ENCODE measurements at places on chromosomes 11 and 22.

GRCh38 chr22:19890502-19891316 lies 36.0 kb upstream of the GNB1L start:
- DNase-seq = no peak

- DNase-seq = no peak
Measured at GRCh38 chr11:117084992-117085391, 13.2 kb downstream of the SIK3 start.

DNA sequence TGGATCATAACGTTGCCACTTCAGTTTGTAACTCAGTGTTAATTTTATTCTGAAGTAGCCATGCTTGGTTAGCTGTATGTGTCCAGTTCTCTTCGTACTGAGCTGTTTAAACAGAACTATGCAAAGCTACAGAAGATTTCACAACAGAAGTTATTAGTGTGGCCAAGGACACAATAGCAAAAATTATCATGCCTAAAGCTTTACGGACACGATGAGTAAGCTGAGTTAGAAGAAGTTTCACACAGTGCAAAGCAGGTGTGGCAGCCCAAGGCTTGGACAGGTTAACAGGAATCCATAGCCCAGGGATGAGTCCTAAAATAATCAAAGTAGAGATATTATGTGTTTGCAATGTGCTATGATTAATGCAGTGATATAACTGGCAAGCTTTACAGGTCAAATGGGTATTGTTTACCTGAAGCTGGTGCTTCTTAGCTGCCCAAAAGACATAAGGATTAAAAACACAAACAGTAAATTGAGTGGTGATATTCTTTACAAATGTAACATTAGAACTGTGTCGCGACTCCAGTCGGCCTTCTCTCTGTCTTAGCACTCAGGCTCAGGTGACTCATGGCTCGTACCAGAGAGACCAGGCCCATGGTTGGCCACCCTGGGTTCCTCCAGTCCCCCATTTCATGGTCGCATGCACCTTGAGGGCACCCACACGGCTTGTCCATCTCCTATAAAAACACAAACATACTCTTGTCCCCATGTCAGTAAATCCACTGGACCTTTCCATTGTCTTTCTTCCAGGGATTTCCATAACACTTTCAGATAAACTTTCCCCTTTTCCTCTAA lies 35.5 kb upstream of the NCAM1 start:
- no peak for DNase-seq

DNA sequence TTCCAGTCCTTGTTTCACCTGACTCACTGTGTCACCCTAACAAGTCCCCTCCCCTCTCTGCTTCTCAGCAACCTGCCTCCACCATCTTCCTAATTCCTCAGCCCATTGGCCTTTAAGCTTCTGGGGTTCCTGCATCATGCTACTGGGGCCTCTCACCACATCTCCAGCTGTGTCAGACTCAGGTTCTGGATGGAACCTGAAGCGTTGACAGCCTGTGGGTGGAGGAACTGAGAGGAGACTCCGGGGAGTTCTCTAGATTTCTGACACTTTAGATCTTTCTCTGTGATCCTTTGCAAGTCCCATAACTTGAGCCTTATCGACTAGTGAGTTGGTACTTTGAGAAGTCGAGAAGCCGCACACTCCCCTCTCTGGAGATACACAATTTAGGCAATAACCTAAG lies 11.6 kb upstream of the SLC5A1 start:
- no peak for DNase-seq

GRCh38 chr22:29224859-29225410 lies 19.2 kb downstream of the EMID1 start:
- no peak for DNase-seq

DNA sequence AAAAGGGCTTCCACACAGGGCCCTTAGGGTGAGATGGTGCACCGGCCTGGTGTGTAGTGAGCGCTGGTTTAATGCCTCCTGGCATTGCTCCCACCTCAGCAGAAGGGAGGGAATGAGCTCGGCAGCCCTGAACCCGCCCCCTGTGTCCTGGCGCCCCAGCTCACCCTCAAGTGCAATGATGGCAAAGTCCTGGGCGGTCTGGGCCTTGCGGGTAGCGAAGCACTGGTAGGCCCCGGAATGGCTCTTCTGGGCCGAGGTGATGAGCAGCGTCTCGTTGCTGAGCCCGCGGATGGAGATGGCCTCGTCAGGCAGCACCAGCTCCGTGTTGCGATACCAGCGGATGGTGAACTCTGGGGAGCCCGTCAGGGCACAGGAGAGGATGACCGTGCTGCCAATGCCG lies 193.3 kb downstream of the CEP164 start:
- DNase-seq = no peak

- no peak for DNase-seq
Measured at GRCh38 chr11:76415073-76415472, 29.7 kb upstream of the EMSY start.

GRCh38 chr11:120142441-120143100 lies 4.7 kb upstream of the TRIM29 start:
- no peak for DNase-seq

DNA sequence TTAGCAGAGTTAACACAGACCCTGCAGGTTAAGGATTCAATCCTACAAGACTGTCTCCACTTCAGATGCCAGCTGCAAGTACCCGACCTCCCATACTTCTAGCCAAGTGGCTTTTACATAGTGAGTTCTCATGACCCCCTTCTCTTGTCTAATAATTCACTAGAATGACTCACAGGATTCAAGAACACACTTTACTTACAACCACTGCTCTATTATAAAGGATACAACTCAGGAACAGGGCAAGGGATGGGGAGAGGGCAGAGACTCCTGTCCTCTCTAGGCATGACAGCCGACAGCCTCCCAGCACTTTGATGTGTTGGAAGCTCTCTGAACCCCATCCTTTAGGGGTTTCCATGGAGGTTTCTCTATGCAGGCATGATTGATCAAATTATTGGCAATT lies 60.0 kb downstream of the MYO18B start:
- DNase-seq = no peak

DNA sequence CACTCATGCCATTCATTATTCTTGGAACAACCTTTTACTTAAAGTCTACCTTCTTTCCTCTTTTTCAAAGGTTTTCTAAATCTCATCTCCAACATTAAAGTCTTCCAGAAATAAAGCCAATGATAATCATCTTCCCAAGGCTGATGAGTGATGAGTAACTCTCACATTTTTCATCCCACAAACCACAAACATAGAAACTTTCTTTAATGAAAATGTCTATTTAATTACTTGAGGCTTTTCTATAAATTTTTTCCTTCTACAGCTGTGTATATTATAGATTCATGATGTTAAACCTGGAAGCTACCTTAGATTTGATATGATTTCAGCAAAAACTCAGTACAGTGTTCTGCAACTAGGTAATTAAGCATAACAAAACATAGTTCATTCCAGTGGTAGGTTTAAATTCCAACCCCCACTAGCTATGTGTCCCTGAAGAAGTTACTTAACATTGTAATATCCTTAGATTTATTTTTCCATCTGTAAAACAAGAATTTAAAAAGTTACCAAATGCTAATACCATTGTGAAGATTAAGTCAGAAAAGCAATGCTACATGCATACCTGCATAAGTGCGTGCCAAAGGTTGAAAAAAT lies 845.4 kb downstream of the KCNA4 start:
- DNase-seq = no peak

DNA sequence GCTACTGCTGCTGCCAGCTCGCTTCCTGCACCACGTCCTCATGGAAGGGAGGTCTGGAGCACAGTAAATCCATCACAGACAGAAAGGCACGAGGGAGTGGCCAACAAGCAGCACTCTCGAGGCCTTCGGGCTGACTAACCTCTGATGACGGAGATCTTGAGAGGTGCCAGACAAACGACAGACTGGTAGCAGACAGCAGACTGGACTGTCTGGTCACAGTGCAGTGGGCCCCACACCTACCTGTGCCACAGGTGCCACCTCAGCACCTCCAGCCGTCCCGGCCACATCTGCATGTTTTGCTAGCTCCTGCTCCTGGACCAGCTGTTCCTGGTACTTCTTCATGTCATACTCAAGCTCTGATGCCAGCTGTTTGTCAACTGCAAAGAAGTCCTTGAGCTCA lies 64.1 kb downstream of the NCAPD3 start:
- no peak for DNase-seq

DNA sequence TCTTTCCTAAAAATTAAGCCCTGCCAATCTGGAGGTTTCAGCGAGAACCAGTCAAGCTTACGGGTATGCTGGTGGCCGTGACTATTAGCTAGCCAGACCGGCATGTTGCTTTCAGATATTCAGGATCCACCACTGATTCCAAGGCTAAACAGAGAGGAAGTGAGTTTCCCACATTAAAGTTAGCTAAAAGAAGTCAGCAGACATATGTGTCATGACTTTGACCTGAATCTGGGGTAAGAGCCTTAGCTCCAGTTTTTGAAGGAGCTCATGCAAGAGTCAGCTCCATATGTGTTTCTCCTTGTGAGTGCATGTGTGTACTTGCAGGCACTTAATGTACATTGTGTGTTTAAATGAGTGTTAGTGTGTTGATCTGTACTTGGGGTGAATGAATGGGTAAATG lies 1.4 kb downstream of the ZFPL1 start:
- DNase-seq = no peak

GRCh38 chr11:126740846-126741245 lies 259.7 kb downstream of the KIRREL3 start:
- no peak for DNase-seq

GRCh38 chr11:104967534-104968354 lies 630 bp downstream of the CASP4 start:
- DNase-seq = no peak

All from stimulated activated CD8-positive, alpha-beta memory T cell treated with anti-CD3 and anti-CD28 coated beads, Interleukin-4, amount 100 ng/mL, for 4 hours (primary cell).